GM06990 (cell line): ENCODE measurements at places on chromosomes 7 and 10.

DNA sequence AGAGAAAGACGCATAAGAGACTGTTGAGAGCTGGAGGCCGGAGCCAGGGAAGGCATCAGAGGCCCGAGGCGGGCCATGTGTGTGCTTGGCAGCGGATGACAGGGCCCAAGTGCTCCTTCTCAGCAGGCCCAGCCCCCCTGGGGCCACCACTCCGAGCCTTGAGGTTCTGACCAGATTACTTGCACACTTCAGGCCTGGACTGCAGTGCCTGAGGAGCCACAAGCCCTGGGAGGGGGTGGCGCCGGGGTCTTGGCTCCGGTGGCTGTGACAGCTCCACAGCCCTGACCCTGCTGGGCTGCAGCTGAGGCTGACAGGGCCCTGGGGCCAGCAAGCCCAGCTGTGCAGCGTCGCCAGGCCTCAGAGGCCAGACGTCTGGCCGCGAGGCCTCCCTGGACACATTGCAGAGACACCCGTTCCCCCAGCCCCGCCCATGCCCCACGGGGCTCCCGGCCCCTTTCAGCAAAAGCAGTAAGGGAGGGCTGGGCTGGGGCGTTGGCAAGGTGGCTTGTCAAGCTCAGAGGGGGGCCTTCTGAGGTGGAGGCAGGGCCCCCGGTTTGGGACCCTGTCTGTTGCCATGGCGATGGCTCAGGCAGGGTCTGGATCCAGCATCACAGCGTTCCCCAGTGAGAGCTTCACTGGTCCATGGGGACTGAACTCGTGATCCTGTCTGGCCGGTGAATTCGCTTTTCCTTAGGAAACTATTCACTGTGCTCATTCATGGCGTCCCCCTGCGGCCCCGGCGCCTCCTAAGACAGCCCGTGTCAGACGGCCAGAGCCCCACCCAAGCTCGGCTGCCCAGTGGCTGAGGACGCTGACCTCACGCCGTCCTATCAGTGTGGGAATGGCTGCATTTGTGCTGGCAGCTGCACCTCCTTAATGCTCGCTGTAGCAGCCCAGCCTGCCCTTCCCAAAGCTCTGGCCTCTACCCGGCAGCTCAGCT, 5.7 kb downstream of the ELN start:
- DNase-seq: no peak

DNA sequence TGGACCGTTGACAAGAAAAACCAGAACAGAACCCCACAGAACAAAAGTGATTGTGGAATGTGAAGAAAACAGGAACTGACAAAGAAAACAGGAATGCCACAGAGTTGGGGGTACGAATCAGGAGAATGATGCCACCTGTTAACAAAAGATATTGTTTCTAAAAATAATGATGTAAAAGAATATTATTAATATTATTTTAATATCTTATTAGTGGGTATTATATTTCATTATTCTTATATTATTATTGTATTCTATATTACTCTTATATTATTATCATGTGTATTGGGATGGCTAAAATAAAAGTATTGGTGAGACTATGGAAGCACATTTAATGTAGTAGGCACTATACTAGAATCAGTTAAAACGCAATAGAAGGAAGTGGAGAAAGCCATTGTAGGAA, 659.0 kb upstream of the PCDH15 start:
- no peak for DNase-seq

GRCh38 chr10:88062385-88062784, 199.0 kb downstream of the PTEN start:
- DNase-seq: no peak

DNA sequence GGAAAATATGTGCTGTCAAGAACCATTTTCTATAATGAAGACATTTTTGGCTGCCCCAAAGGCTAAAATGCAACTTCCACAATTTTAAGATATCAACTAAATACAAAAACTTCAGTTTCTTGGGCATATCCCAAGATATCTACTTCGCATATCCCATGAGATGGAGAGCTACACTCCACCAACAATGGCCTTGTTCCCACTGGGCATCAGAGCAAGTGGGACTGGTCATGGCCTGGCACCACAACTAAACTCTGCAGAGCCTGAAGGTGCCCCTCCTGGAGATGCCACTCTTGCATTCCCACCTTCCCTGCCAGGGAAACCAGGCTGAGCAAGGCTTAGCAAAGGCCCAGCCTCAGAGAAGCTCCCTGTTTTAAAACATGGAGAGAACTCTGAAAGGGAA, 75.8 kb upstream of the LRRC17 start:
- no peak for DNase-seq

DNA sequence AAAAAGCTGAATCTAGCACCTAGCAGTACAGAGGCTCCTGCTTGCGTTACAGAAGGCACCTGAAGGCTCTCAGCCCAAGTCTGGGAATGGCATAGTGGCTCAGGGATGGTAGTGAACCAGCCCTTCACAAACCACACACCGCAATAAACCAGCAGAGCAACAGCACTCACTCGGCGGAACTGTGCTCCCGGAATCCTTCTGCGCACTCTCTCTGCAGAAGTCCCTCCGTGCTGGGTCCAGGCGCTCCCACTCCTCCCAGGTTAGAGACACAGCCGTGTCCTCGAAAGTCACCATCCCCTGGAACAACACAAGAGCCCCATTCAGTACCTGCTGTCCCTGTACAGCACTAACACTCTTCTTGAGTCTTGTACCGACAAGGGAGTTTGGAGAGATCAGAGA, 1.5 kb downstream of the ZNF394 start:
- DNase-seq: no peak

DNA sequence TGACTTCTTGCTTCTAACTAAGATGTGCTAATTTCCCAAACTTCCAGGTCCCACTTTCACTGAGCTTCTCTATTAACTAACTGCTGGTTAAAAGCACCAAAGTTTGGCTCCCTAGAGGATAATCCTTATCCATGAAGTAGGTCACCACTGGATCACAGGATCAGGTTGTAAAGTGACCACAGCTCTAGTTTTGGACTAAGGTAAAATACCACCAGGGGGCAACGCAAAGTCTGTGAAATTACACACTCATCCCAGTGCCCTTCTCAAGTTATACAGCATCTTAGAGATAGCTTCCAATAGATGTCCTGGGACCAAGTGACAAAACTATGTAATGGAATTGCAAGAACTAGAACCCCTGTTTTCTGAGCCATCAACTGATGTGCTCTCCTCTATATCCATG, 116.4 kb upstream of the ASAH2 start:
- no peak for DNase-seq

DNA sequence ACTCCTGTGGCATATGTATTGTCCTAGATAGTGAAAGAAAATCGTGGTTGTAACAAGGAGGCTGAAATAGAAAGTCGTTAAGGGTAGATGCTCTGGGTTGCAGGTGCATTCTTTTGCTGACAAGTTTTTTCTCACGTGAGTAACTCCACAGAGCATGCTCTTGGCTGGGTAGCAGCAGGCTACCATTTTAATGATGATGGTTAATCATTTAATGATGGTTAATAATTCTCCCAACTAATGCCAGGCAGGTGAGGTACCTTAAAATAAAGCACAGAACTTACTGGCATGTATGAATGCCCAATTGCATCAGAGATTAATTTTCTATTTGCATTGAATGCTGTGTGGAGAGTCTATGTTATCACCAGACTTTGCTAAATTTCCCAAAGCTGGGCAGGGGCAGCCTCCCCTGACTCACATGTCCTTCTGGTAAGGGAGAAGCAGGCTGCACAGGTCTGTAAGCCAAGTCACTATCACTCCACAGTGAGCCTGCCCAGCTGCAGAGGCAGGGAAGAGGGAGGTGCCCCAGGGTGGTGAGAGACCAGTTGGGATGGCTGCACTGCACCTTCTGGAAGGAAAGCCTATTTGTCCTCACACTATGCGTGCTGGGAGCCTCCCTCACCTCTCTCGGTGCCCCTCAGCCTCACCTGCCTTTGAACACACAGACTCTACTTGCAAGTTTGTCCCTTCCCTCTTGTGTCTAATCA, 287.0 kb upstream of the IGFBP3 start:
- no peak for DNase-seq

DNA sequence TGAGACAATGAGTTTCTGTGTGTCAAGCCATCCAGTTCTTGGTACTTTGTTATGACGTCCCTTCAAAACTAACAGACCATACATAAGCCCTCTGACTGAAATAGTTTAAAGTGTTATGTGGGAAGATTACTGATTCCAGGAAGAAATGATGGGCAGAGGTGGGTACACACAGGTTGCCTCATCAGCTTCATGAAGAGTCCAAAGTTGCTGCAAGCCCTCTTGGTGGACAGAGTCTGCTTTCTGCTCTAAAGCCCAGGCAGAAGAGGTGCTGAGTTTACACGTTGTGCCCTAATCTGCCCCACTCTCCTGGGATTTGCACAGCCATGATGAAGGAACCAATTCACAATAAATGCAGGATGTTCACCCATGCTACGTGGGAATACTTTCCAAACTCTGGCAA, 187.4 kb downstream of the PARD3 start:
- DNase-seq: no peak
